ENCODE measurements at places on chromosomes 16 and 17.

DNA sequence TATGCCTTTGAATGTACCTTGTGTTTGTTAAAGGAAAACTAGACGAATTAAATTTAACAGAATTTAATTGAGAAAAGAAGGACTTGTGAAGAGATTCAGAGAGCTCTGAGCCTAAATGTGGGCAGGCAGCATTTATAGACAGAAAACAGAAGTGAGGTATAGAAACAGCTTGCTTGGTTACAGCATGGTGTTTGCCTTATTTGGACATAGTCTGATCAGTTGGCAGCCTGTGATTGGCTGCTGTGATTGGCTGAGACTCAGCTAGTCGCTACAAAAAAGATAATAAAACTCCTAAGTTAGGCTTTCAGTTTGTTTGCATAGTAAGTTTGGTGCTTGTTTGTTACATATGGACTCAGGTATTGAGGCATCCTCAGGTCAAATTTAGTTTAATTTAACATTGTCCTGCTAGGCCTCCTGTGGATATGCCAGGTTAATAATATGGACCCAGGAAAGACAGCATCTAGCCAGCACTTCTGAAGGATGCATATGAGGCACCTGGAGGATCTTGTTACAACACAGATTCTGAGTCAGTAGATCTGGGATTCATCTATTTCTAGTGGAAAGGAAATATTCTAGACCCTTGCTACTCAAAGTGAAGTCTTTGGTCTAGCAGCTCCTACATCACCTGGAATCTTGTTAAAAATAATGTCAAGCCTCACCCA is 43.4 kb downstream of the SLFN5 start:
- no peak for DNase-seq

DNA sequence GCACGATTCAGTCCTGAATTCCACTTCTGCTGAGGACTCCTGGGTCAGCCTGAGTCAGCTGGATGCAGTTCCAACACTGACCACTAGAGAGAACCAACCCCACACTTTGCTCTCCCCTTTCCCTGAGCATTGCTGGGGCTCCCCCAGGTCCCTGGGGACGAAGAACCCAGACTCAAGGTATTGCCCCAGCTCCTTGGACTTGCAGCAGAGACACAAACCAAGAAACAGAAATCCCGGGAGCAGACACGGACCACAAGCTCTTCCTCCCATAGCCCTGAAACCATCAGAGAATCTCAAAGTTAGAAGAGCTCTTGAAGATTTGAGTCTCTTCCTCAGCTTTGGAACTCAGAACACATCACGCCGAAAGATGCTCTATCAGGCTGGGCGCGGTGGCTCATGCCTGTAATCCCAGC is 678 bp upstream of the GH1 start:
- DNase-seq = peak; percentile 32

GRCh38 chr17:33962857-33963655 is 292.0 kb upstream of the CCL2 start:
- DNase-seq = no peak

DNA sequence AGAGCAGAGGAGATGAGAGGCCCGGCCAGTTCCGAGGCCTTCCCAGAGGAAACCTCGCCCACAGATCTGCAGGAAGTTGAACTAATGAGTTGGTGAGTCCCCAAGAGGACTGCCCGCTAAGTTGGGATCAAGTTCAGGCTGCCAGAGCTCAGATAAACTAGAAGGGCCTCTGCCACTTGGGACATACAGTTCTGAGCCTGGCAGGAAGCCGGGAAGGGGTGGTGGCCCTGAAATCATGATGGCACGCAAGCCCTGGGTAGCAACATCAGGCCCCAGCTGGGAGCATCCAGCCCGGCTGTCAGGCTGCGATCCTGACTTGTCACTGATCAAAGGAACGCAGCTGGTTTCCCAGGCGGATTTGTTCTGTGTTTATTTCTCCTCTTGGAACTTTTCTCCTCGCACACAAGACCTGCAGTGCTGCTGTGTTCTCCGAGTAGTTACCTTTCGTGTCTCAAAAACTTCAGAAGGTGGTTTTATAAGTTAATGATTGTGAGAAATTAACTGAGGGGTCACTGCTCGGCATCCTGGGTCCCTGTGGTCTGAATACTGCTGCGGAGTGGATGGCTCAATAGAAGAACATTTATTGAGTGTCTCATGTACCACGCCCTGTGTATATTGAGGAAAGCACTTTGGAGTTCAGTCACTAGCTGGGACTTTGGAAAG is 8.0 kb upstream of the WFDC1 start:
- DNase-seq = peak; percentile 49

- no peak for DNase-seq
Measured at GRCh38 chr16:50441486-50442157, 72.8 kb upstream of the BRD7 start.
